Stimulated activated naive CD8-positive, alpha-beta T cell treated with anti-CD3 and anti-CD28 coated beads, Interleukin-15, amount 100 ng/mL, for 72 hours (primary cell): ENCODE measurements at places on chromosomes 4 and X.

DNA sequence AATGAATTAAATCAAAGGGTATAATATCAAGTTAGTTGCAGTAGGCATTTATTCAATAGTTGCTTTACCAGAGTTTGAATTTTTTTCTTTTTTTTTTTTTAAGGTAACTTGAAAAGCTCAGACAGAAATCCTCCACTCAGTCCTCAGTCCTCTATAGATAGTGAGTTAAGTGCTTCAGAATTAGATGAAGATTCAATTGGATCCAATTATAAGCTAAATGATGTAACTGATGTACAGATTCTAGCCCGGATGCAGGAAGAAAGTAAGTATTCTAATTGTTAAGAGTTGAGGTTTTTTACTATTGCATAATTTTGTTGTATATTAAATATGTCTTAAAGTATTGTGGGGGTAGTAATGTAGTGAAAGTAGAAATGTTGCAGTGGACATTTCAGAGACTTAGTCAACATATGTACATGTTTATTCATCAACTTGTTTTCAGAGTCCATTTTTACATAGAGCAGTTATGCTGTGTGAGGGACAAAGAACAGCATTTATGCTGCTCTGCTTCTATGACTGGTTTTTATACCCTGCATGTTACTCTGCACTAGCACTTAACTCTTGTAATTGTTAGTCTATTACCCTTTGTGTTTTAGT lies 38.4 kb downstream of the SLAIN2 start:
- no peak for DNase-seq

DNA sequence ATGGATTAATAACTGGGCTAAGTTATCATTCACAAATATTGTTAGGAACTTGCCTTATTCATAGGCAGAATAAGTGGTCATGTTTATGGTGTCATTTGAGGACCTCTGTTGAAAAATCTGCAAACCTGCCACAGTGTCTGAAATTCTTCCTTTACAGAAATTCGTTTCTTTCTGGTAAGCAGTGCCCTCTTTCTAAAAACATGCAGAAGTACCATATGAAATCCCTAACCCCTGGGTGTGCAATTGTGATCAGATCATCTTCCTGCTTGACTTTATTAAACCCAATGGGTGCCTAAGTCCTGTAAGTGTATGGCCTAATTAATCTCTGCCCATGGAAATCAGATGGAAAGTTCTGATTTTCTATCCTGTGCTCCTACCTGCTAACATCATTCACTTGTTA lies 4.4 kb upstream of the HTATSF1 start:
- DNase-seq, result no peak

DNA sequence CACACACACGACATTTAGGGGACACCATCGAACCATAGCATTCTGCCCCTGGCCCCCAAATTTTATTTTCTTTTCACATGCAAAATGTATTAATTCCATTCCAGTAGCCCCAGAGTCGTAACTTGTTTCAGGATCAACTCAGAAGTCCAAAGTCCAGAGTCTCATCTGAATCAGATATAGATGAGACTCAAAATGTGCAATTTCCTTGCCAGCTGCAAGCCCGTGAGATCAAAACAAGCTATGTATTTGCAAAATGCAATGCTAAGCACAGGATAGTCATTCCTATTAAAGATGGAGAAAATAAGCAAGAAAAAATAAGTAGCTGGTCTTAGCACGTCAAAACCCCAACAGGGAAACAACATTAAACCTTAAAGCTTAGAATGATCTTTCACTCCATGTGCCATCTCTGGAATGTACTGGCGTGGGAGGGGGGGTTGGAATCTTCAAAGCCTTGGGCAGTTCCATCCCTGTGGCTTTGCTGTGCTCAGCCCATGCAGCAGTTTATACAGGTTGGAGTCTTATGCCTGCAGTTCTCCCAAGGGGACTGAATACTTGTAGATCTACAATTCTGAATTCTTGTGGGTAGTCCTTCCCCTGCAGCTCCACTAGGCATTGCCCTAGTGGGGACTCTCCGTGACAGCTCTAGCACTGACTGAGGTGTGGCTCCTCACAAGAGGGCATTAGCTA lies 47.7 kb upstream of the SYTL5 start:
- DNase-seq, result no peak

DNA sequence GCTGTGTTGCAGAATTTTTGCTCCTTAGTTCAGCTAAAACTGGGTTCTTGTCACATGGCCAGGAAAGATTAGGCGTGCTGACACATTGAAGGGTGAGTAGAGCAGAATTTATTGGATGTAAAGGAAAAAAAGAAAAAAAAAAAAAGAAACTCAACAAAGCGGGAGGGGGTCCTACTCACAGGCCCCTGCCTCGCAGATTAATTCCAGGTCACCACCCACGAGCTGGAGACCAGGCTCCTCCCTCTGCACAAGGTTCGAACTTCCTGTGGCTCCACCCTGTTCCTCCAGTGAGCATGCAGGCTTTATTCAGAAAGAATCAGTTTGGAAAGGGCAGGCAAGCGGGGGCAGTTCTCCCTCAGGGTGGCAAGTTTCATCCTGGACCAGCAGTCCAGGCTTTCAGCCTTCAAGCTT lies 17.1 kb downstream of the MGST2 start:
- DNase-seq, result no peak

- no peak for DNase-seq
Observed at GRCh38 chr4:96639932-96640331, 800.0 kb downstream of the PDHA2 start.

DNA sequence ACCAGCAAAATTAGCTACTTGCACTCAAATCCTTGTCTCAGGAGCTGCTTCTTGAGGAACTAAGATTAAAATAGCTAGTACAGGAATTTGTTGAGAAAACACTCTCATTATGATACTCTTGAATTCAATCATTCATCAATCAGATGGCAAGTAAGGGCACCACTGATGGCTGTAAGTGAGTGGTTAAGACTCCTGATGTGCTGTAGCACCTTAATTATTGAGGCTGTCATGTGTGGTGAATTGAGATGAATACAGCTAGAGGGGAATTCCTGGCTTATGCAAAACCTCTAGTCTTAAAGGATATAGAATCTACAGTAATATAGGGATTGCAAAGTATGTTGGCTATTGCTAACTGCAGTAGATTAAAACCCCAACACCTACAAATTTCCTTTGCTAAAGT lies 509.1 kb downstream of the IQCM start:
- DNase-seq, result no peak

DNA sequence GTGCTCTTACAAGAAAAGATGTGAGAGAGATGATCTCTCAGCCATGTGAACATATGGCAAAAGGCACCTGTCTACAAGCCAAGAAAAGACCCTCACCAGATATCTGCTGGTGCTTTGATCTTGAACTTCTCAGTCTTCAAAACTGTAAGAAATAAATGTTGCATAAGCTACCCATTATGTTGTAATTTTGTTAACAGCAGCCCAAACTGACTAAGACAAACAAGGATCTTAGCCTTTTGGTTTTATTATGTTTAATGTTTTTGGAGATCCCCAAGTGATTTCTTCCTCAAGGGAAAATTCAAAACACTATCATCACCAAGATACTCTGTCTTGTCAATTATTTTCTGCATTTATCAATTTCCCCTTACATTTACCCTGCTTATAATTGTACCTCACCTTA lies 21.8 kb upstream of the CCNI start:
- no peak for DNase-seq

- no peak for DNase-seq
Observed at GRCh38 chr4:174380699-174381439, 97.2 kb downstream of the CEP44 start.

- DNase-seq, result peak; percentile 33
Observed at GRCh38 chr4:40550948-40551462, 78.7 kb downstream of the RBM47 start.

DNA sequence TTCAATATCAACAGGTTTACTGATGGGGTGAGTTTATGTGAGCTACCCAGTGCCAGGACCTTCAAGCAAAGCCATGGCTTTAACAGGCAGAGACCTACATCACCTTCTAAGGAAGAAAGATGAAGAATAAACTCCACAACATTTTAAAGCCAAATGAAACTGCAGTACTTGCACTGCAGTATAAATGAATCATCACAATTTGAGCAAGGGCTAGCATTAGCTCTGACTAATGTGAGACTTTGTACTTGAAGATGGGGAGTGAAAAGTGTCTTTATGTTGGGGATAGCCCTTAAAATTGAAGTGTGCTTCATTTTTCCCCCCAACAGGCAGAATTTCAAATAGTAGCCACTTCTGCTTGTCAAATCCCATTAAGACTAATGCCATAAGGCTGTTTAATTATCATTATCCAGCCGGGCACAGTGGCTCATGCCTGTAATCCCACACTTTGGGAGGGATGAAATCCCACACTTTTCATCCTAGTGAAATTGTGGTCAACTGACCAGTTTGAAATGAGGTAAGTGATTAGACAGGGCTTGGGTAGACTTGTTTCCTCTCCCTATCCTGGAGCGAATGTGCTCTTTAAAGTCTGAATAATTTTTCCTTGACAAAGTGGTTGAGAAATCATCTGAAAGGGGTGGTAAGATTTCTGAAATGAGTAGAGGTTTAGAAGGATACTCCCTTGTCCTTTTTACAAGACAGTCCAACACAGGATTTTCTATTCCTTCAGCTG lies 27.2 kb upstream of the GPR34 start:
- no peak for DNase-seq

DNA sequence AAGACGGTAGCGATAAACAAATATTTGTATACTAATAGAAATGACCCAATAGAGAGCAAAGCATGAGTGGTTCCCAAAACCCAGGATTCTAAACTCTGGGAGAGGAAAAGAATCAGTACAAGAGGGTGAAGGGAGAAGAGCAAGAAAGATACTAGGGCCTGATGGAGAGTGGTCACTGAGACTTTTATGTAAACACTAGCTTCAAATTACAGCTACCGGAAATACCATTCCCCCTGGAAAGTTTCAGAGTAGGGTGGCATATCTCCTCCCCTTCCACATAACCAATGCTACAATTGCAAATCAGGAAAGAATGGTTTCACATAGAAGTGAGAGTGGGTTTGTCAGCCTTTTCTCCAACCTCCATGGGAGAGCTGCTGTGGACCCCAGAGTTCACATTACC lies 77.1 kb downstream of the EIF4E start:
- DNase-seq, result no peak

DNA sequence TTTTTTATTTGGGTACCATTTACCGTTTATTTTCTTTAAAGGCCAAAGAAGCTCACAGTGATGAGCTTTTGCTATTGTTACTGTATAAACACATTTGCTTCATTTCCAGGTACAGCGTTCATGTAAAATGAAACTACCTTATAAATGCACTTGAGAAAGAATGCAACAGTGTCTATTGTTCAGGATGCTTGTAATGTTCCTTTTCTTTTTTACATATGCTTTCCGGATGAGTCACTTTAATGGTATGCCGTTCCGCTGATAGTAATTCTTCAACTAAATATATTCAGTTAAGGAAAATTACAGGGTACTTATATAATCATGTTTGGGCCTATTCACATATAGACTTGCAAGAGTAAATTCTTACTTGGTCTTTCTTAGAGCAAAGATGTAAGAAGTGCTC lies 354.9 kb downstream of the RPA4 start:
- no peak for DNase-seq

DNA sequence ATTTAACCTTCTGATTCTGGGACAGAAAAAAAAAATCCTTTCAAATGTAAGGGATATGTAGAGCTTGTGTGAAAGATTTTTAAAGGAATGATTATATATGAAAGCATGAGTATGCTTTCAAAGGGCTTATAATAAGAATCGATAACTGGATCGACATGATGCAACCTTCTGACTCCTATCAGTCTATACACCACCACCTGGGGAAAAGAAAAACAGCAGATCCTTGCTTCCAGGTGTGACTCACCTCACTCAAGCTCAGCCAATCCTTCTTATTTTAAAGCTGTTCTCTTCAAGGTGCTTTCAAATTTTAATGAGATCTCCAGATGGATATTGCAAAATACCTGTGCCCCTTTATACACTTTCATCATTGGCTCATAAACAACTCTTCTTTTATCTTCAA lies 102.1 kb upstream of the EDNRA start:
- DNase-seq, result no peak

DNA sequence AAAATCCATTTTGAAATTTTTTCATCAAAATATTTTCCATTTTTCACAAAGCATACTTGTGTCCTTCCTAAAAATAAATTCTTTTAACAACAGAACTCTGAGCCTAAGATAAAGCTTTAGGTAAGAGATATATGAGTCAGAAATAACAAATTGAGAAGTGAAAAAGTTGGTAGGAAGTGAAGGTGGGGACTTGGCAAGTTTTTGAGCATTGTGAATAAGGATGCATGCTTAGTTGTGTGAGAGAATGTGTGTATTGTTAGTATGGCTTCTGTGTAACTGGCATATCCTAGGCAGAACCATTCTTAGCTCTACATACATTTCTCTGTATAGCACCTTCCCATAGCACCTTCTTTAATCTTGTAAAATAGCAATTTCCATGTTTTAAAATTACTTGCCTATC lies 6.8 kb downstream of the ASB5 start:
- no peak for DNase-seq
